ENCODE measurements at places on chromosomes 12 and 14.

GRCh38 chr14:73943083-73943482, 6.8 kb downstream of the FAM161B start:
- no peak for DNase-seq
- no peaks in the 10 kb centered on the region for H3K36me3 ChIP-seq
- H3K27ac ChIP-seq = no peak overlapping the region

GRCh38 chr12:32568228-32568627, 110.9 kb upstream of the DNM1L start:
- H3K4me3 ChIP-seq = no peak overlapping the region
- no peaks in the 10 kb centered on the region for H3K36me3 ChIP-seq
- no peak overlapping the region for H3K27ac ChIP-seq
- no peaks in the 10 kb centered on the region for H3K27me3 ChIP-seq
- DNase-seq = no peak

GRCh38 chr12:92955997-92956663, 27.0 kb upstream of the EEA1 start:
- DNase-seq = no peak
- no peak overlapping the region for H3K27ac ChIP-seq
- no peaks in the 10 kb centered on the region for H3K36me3 ChIP-seq
- H3K4me3 ChIP-seq = no peak overlapping the region
- H3K4me1 ChIP-seq = no peaks in the 10 kb centered on the region

DNA sequence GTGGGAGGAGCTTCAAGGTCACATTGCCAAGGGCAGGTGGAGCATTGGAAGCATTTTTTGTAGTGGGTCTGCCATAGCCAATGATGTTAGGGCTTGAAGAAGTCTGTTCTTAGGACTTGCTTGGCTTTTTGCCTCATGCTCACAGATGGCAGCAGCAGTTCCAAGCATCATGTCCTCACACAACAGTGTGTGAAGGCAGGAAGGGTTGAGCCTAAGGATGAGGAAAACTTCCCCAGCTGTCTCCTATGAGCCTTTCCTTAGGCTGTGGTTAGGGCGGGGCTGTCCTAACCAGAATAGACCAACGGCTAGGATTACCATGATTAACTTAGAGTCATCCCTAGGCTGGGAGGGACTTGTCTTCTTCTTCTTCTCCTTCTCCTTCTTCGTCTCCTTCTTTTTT, 76.2 kb upstream of the KCNA1 start:
- H3K27me3 ChIP-seq = peaks cover 2% of the 10 kb centered on the region
- H3K4me3 ChIP-seq = no peak overlapping the region
- H3K27ac ChIP-seq = no peak overlapping the region
- H3K4me1 ChIP-seq = peaks cover 40% of the 10 kb centered on the region
- H3K36me3 ChIP-seq = peaks cover 2% of the 10 kb centered on the region

- DNase-seq = peak; percentile 4
- H3K27me3 ChIP-seq = no peaks in the 10 kb centered on the region
- H3K27ac ChIP-seq = no peak overlapping the region
These were observed 111.4 kb downstream of the DACT1 start for GRCh38 chr14:58749066-58749669.

DNA sequence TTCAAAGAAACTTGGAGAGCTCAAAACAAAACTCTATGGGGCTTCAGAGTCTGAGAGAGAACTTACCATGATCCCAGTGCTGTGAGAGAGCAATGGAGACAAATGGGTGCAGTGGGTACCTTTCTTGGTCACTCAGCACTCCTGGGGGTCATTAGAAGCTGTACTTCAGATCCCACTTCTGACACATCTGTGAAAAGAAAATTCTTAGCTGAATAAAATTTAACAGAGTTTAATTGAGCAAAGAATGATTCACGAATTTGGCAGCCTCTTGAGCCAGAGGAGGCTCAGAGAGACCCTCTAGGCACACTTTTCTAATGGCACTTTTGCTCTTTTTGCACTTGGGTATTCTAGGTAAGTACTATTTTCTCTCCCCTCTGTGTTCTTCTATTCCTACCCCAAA, 96.8 kb upstream of the SYT10 start:
- no peak overlapping the region for H3K4me3 ChIP-seq
- H3K27ac ChIP-seq = no peak overlapping the region
- no peak for DNase-seq

DNA sequence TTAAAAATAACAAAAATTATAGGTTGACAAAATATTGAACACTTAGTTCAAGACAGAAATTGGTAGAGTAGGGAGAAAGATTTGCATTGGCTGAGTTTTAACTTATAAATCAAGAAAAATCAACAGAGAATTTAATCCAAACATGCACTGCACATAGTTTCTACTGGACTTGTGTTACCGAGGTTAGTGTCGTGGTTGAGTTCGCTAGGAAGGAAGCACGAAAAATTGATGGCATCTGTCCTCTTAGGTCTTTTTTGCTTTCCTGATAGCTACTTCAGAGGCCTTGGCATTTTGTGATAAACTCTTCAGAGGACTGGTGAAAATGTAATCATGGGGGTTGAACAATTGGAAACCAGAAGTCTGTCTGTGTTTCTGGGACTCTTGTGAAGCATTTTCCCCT, 392.9 kb downstream of the NUAK1 start:
- no peaks in the 10 kb centered on the region for H3K27me3 ChIP-seq
- H3K27ac ChIP-seq = no peak overlapping the region
- H3K4me3 ChIP-seq = no peak overlapping the region
- no peaks in the 10 kb centered on the region for H3K4me1 ChIP-seq
